ENCODE measurements at places on chromosomes 3 and 15.
A peak's percentile ranks its signal among the peaks of the same experiment; 100 is the strongest.

GRCh38 chr3:42736531-42736930, 33.9 kb upstream of the HHATL start:
- no peak for DNase-seq

GRCh38 chr3:38521391-38521987, 25.3 kb downstream of the EXOG start:
- DNase-seq: peak; percentile 73

GRCh38 chr3:122506450-122506849, 8.3 kb downstream of the KPNA1 start:
- DNase-seq: no peak

GRCh38 chr15:67042551-67043142, 22.8 kb upstream of the SMAD3 start:
- DNase-seq: no peak

DNA sequence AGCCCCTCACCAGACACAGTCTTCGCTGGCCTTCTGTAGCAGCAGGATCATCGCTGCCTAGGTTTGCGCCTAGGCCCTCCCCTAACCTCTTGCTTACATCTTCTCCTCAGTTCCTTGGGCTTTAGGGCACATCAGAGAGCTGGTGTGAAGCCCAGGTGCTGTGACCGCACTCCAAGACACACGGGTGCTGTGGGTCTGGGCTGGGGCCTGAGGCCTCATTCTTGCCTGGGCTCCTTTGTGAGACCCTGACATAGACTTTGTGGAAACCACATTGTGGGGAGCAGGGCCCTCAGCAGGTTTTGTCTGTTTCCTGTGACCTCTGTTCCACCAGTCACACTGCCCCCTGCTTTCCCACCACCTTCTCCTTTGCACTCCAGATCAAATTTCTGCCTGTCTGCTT, 8.0 kb downstream of the AMIGO3 start:
- DNase-seq: no peak

GRCh38 chr3:48434591-48435222, 4.8 kb upstream of the PLXNB1 start:
- no peak for DNase-seq

DNA sequence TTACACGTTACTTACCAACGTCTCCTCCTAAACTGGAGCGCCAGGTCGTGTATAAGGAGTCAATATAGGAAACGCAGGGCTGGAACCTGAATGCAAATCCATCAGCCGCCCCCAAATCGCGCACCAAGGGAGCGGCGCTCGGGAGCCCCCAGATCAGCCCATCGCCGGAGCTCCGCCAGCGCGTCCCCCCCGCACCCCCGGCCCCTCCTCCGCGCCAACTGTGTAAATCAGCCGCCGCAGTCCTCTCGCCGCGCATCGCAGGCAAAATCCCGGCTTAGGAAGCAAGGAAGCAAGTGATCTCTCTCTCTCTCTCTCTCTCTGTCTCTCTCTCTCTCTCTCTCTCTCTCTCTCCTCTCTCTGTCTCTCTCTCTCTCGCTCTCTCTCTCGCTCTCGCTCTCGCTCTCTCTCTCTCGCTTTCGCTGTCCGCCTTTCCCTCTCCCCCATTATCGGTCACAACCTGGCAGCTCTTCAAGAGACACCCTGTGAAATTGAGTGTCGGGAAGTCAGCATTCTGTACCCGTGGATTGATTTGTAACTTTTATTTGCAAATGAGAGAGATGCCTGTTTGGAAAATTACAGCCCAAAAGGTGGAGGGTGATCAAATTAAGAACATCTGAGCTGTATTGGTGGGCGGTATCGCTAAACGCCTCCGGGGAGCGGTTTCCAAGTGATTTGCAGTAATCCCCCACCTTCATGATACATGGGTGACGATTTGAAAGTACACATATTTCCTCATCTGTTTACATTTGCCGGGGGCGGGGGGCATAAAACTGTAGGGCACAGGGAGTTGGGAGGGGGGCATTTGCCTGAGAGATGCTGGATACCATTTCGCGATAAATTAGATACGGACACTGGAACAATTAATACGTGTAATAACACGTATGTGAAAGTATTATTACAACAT, 645 bp upstream of the SLITRK3 start:
- DNase-seq: peak; percentile 13

- DNase-seq: no peak
Observed at GRCh38 chr3:177603148-177603603, 405.9 kb upstream of the TBL1XR1 start.

GRCh38 chr15:62365795-62366442, 200.8 kb upstream of the C2CD4B start:
- DNase-seq: peak; percentile 89

GRCh38 chr3:66371432-66371831, 129.4 kb downstream of the LRIG1 start:
- DNase-seq: no peak

DNA sequence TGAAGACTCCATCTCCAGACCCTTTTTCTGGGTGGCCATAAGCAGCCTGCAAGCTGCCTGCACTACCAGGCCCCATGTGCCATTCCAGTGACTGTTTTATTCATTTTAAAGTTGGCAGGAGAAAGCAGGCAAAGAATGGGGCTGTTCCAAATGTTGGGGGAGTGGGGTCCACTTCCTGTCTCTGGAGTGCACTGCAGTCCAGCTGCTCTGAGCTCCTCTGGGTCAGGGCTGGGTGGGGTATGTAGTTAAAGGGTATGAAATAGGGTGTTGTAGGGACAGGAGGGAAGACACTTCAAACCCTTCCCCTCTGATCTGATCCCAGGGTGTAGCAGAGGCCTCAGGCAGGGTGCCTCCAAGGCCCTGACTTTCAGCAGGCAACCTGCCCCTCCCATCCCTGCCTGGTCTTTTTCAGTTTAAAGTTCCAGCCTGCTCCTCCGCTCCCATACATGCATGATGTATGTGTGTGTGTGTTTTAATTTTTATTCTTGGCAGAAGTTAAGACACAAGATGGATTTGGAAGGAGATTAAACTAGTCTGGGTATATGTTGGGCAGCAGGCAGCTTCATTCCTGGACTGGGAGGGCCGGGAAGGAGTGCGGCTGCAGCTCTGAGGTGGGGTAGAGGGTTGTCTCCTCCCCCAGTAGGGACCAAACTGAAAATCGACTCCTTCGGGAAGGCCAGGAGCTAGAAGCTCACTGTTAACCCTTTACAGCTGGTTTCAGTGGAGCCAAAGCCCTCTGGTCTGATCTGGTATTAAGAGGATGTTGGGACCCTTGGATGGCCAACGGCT, 17.3 kb downstream of the BOC start:
- no peak for DNase-seq

DNA sequence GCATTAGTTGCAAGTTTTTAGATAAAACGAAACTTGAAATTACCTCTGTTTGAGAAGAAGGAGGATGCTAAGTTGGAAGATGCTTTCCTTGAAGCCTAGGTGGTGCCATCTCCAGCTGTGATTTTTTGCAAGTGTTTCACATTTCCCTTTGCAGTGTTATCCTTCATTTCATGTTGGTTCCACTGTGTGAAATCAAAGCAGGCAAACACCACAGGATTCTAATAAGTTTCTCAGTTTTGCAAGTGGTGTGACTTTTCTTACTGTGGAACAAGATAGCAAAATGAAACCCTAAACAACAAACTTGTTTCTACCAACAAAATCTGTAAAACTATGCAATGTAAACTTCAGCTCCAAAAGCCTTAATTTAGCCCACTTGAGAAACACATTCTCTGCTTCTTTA, 260.9 kb downstream of the OXSM start:
- DNase-seq: no peak

DNA sequence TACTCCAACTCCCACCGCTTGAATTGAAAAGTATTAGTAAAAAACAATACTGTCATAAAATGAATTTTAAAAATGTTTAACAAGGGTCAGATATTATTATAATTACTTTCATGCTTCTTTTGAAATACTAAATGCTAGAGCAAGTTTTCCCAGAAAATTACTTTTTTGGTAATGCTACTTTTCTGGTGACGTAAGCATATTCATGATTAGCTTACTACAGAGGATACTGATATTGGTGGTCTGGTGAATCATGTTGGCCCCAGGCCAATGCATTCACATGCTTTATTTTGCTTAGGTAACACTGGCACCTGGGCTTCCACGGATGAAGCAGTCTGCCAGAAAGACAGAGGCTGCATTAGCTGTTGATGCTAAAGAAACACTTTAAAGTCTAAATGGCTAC, 12.4 kb downstream of the SPATA16 start:
- DNase-seq: peak; percentile 41

- DNase-seq: peak; percentile 72
Observed at GRCh38 chr3:99686955-99687612, 48.7 kb downstream of the COL8A1 start.

DNA sequence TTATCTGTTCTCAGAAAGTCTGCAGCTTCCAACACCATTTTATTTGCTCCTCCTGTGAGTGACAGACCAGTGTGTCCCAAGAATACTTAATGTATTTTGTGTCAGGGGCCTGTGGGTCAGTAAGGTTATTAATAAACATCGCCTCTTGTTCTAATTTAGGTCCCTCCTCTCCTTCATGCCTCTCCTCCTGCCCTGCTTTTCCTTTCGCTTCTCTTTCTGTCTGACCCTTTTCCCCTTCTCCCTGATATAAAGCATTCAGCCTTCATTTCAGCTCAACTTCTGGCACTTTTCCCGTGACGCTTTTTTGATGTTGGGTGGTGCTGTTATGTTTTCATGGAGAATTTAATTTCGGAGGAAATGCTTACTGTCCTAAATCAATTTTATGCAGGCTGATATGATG, 29.7 kb upstream of the NR2F2 start:
- no peak for DNase-seq

DNA sequence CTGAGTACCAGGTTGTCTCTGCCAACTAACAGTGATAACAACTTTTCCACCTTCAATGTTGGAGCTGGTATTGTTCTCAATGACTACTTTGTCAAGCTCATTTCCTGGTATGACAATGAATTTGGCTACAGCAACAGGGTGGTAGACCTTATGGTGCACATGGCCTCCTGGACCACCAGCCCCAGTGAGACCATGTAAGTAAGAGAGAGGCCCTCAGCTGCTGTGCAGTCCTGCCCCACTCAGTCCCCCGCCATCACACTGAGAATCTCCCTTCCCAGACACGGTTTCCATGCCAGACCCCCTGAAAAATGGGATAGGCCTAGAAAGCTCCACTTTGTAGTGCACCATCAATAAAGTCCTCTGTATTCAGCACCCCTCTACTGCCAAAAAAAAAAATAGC, 56.1 kb downstream of the PIK3CB start:
- DNase-seq: no peak

GRCh38 chr15:38720893-38721567, 156.4 kb upstream of the RASGRP1 start:
- no peak for DNase-seq

GRCh38 chr3:28077572-28077971, 163.8 kb upstream of the CMC1 start:
- DNase-seq: peak; percentile 15

DNA sequence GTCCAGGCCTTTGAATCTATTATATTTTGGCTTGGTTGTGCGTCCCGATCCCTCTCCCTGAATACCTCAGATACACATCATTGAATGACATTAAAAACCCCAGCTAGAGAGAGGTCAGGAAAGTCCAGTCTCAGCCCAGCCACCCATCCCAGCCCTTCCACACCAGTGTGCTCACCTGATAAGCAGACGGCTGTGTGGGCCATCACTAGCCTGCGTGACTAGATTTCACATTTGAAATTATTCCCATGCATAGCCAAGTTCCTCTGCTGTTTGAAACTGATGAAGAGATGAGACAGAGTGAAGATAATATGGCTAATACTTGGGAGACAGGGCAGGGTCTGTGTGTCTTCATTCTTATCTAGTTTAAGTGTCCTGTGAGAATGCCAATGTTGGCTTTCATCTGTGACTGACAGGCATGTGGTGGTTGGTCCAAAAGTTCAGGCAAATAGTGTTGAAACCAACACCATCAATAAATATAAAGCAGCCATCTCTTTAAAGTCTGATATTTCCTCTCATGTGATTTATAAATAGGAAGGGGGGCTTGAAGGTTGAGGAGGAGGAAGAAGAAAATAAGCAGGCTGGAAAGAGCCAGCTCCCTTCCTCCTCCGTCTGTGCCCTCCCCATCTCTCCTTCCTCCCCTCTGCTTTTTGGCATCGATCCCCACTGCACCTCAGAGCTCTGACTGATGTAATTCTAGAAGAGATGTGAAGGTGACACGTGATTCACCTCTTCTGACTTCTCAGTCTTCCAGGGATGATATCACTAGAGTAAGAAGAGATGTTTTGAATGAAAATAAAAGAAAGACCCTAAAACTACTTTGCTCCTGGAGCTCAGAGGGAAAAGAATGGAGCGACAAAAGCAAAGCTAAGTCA, 5.1 kb downstream of the FAM43A start:
- peak; percentile 73 for DNase-seq

DNA sequence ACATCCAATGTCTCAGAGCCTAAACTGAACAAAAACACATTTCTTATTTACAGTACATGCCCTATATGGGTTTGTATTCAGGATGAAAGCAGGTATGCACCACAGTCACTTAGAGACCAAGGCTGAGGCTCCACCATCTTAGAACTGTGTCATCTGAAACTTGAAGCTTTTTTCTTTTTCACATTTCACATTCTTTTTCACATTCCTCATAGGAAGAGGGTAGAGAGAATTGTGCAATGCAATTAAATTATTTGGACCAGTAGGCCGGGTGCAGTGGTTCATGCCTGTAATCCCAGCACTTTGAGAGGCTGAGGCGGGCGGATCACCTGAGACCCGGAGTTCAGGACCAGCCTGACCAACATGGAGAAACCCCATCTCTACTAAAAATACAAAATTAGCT, 591.0 kb downstream of the MECOM start:
- no peak for DNase-seq

DNA sequence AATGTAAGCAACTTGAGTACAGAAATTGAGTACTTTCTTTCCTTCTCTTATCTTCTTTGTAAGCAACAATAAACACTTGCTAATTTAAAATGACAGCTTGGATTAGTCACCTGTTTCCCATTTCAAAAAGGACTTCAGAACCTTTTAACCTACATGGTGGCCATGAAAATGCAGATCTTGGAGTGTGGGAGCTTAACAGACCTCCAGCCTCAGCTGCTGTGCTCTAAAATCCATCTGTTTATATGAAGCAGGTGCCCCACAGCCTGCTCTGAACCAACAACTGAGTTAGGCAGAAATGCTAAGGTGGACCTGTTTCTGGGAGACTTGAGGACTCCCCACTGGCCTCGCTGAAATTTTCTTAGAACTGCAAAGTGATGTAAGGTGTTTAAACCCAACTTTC, 91.1 kb upstream of the TNIK start:
- no peak for DNase-seq

DNA sequence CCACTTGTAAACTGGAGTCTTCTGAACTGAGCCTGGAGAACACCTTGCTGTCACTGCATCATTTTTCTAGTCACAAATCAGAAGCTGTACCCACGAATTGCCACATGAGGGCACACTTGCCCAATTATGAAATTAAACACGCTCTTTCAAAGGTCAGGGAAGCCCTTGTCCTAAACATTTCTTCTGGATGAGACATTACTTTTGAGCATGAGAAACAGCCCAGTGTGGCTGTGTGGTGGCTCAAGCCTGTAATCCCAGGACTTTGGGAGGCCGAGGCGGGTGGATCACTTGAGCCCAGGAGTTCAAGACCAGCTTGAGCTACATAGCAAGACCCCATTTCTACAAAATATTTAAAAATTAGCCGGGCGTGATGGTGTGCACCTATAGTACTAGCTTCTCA, 27.5 kb upstream of the CFAP161 start:
- DNase-seq: peak; percentile 77

- DNase-seq: peak; percentile 39
Observed at GRCh38 chr3:116020495-116020894, 397.2 kb downstream of the GAP43 start.
